ENCODE measurements at places on chromosomes 1 and 21.

- no peak for DNase-seq
These were observed 20.6 kb upstream of the PGD start for GRCh38 chr1:10378081-10378841.

DNA sequence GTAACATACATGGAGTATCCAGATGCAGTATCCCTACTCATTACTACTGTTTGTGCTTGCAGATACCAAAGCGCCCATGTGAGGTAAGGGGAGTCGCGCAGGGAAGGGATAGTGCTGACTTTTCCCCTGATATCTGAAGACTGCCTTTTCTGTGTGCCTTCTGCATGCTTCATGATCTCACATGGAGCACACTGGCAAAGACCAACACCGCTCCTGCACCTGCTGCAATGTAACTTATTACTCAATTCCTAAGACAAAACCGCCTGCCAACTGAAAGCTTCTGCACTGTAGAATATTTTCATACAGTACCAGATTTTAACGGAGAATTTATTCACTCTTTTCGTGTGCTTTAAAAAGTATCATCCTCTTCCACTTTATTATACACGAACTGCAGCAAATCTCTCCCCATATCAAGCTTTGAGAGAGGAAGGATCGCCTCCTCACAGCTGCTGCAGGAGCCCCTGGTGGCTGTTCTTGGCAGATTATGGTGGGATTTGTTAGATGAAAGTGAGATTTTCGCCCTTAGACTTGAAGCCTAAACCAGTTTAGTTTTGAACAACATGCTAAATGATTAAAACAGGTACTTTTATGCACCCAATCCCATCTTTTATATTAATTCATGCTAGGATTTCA, 99.1 kb downstream of the PTPN14 start:
- DNase-seq = no peak

DNA sequence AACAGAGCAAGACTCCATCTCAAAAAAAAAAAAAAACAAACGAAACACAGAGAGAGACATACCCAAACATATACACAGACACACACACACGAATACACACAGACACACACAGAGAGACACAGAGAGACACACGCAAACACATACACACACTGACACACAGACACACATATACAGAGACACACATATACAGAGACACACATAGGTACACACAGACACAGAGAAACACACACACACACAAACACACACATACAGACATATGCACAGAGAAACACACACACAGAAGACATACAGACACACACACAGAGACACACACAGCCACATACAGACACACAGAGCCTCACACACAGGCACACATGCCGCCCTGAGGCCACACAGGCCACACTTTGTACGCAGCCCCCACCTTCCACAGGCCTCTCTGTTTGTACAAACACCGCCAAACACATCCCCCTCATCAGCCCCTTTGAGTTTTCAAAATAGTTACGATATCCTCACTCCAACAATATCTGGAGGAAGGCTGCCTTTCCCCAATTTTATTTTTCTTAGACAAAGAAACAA, 57.5 kb upstream of the ABCG1 start:
- no peak for DNase-seq

DNA sequence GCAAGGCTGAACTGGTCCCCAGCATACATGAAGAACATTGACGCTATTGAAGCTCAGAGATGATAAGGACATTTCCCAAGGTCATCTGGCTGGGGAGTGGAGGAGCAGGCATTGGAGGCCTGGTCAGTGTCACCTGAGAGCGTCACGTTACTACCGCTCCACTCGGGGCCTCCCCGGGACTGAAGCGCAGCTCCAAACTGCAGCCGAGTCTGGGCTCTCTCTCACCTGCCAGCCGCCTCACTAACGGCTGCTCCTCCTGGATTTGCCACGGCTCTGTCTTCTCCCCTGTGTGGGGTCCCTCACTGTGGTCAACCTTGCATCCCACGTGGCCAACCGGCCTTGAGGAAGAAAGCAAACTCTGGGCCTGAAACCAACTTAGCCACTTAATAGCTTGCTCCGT, 111.3 kb downstream of the ADSS2 start:
- no peak for DNase-seq

DNA sequence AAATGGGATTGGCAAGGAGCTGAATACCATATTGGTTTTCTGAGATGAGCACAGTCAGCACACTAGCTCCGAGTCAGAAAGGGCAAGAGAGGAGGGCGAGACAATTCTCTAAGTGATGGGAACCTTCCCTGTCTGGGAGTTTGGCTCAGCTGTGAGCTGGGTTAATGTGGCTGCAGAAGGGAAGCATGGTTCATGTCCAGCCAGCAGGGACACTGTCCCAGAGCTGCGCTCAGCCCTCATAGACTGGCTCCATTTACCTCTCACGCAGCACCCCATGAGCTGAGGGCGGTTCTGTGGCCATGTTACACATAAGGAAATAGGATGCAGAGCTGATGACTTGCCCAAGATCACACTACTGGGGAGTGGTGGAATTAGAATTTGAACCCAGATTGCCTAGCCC, 15.7 kb upstream of the CPT2 start:
- no peak for DNase-seq

- no peak for DNase-seq
These were observed 4.2 kb upstream of the CHD1L start for GRCh38 chr1:147238053-147238902.

DNA sequence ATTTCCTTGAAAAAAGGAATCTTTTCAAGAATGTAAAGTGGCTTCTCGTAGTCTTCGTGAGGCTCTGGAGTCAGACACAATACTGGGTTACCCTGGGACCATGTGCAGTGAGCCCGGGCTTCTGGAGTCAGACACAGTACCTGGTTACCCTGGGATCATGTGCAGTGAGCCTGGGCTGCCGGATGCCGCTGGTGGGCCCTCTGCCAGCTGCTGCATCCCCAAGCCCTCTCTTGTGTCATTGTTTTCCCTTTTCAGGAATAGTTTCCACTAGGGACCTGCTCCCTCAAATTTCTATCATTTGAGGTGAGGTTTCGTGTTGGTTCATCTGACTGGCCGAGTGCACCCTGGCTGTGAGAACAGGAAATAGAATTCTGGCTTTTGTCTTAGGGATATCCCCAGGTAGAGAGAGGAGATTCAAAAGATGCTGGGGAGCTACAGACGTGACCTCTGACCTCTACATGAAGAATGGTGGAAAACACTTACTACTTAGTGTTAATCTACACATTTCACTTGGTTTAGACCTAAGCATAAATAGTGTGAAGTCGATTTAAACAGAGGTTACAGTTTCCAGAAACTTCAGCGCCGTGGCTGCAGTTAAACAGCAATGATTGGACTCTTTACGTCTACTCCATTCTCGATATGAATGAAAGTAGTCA, 10.6 kb downstream of the ADARB1 start:
- no peak for DNase-seq

DNA sequence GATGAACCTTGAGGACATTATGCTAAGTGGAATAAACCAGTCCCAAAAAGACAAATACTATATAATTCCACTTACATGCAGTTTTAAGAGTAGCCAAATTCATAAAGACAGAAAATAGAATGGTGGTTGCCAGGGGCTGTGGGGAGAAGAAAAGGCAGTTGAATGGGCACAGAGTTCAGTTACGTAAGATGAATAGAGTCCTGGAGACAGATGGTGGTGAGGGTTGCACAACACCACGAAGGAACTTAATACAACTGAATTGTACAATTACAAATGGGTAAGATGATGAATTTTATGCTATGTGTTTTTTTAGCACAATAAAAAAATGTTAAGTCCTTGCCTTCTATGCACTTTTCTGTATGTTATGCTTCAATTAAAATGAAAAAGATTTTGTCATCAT, 66.6 kb downstream of the CD34 start:
- DNase-seq = no peak

- DNase-seq = no peak
These were observed 39.2 kb upstream of the COL18A1 start for GRCh38 chr21:45365608-45366241.

GRCh38 chr1:35769188-35769758, 505 bp downstream of the CLSPN start:
- peak; percentile 65 for DNase-seq

DNA sequence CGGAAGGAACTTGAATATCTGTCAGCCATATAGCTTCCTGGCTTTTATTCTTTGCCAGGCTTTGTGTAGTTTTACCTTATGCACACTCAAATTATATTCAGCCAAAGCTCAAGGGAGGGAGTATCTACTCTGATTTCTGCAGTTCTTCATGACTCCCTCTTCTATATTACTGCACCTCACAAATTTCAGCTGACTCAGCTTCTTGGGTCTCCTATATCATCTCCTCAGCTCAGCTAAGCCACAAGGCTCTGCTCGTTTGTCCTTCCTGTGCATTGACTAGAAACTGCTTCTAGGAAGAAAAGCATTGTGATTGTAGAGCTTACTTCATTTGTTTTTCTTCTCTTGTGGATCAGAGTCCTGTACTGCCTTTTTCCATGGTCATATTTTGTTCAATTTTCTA, 37.4 kb downstream of the BTBD8 start:
- DNase-seq = no peak

DNA sequence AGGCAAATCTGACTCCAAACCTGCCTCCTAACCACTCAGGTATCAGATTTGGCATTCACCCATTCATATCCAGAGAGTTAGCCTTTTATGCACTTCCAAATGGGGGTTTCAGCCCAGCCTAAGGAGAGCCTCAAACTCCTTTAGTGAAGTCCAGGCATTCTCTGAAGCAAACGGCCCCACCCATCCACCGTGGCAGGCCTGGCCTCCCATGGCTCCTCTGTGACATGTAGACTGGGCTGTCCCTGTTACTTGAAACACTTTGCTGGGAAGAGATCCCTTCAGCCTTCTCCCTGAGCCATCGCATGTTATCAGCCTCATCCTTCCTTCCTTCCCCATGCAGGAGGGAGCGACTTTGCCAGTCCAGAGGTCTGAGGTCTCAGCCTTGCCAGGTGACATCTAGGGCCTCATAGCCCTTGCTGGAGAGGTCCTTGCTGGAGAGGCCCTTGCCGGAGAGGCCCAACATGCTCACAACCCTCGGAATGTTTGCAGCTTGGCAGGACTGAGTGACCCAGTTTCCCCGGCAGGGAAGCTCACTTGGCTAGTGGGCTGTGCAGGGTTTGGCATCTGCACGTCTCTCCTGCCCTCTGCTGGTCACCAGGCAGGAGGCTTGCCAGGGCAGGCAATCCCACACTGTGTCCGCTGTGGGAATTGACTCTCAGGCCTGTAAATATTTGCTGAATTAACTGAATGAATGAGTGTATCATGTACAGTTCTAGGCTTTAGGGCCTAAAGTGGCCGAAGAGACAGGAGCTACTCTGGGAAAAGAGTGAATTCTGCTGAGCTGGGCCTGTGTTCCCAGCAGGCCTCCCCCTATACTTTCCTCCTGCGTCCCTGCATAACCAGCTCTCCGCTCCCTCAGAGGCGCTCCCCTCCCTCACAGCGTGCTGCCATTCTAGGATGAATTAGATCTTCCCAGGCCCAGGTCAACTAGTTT, 26.7 kb upstream of the RBM15 start:
- DNase-seq = peak; percentile 63

- DNase-seq = no peak
These were observed 57.5 kb downstream of the IARS2 start for GRCh38 chr1:220151454-220151853.

GRCh38 chr1:165753934-165754333, 14.7 kb downstream of the TMCO1 start:
- no peak for DNase-seq

DNA sequence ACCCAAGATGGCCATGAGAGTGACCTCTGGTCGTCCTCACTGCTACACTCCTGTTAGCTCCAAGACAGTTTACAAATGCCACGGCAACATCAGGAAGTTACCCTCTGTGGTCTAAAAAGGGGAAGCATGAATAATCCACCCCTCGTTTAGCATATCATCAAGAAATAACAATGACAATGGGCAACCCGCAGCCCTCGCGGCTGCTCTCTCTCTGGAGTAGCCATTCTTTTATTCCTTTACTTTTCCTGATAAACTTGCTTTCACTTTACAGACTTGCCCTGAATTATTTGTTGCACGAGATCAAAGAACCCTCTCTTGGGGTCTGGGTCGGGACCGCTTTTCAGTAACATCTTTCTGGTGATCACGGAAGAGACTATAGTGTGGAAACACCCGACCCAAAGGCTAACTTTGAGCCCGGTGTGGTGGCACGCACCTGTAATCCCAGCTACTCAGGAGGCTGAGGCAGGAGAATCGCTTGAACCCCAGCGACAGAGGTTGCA, 19.8 kb upstream of the COX20 start:
- no peak for DNase-seq

DNA sequence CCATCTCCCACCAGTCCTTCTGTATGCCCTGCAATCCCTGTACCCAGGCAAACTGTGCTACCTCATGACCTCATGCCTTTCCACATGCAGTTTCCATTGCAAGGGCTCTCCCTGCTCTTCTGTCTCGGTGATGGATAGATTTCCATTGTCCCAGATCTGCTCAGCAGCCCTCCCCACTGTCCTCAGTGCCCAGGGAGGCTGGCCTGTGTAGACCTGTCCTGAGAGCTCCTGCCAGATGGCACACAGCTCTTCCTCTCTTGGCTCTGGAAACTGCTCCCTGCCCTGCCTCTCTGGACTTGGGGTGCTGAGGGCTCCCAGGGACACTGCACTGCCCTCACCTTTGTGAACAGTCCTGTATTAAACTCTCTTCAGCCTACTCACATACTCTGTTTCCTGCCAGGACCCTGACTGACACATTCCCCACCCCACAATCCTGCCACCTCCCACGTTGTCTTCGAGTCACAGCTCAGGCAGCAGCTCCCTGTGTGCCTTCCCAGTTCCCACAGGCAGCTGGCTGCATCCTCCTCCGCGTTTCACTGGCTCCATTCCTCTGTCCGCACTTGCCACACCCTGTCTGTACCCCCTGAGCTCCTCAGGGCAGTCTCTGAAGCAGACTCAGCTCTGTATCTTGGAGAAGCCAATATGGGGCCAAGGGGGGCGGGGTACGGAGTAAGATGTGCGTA, 57.0 kb downstream of the SPATA46 start:
- no peak for DNase-seq

- DNase-seq = no peak
These were observed 160.5 kb downstream of the LTN1 start for GRCh38 chr21:28832013-28832714.

GRCh38 chr1:51963592-51964308, 26.8 kb downstream of the RAB3B start:
- no peak for DNase-seq

DNA sequence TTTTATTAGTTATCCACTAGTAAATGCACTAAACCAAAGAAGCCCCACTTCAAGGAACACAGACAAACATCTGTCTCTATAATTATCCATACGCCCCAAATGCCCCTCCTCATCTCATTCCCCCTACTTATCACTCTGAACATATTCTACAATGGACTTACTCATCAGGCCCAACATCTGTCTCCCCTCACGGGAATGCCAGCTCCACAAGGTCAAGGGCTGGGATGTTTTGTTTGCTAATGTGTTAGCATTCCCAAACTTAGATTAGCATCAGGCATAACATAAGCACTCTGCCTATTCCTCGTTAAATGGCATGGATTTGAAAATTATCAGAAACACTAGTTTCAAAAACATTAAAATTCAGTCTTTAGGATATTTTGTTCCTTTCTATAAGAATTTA, 279.5 kb downstream of the DSCAM start:
- DNase-seq = no peak
